ENCODE measurements at places on chromosomes 5 and 9.
A peak's percentile ranks its signal among the peaks of the same experiment; 100 is the strongest.

- DNase-seq = no peak
Observed at GRCh38 chr5:128252196-128252595, 168.6 kb downstream of the SLC12A2 start.

DNA sequence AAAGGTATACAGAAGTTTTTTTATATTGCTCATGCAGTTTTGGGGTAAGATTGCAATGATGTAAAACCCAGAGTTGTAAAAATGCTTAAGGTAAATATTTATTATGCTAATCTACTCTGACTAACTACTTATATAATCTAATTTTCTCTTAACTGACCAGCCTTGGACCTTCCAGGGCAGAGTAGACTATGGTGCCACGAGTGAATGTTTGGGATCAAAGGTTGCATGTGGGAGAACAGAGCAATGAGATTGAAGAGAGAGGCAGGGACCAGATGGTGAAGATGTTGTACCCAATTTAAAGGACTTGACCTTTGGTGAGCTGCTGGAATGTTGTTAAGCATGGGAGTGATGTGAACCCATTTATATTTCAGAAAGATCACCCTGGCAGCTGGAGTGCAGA, 34.8 kb upstream of the PANK3 start:
- no peak for DNase-seq

- DNase-seq = peak; percentile 54
Observed at GRCh38 chr9:131530546-131530919, 530 bp downstream of the UCK1 start.

GRCh38 chr5:113282472-113282871, 152.3 kb downstream of the TSSK1B start:
- no peak for DNase-seq

DNA sequence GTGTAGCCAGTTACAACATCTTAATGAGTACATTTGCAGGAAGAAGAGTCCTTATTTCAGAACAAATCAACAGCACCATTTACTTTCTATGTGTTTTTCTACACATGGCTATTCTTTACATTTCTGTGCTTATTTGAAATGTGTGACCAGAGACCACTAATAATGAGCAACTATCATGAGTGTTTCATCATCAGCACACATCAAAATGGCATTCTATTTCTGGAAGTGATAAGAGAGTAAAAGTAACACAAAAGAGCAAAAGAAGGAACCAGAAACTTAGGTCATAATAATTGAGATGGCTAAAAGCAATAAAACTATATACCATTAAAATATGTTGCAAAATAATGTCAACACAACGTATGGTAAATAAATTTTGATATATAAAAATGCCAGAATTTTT, 159.7 kb downstream of the PBX3 start:
- no peak for DNase-seq

DNA sequence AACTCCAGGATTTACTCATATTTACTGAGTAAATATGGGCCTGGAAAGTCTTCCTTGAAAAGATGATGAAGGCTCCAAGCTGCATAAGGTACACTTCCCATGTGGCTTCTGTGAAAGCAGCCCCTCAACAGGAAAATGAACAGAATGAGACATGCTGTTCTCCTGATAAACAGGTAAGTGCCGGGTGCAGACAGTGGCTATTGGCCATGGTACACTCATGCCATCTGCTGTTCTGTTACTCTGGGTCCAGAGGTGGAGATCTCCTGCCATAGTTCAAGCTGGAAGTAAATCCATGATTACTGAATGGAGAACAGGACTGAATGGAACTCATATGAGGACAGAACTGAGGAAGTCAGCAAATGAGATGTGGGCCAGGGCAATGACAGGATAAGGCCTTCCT, 103.6 kb downstream of the SLIT3 start:
- DNase-seq = no peak

- no peak for DNase-seq
Observed at GRCh38 chr5:121726991-121727390, 124.7 kb upstream of the FTMT start.

- DNase-seq = no peak
Observed at GRCh38 chr5:1840741-1841521, 39.7 kb downstream of the NDUFS6 start.

GRCh38 chr9:4573634-4574389, 83.5 kb downstream of the SLC1A1 start:
- no peak for DNase-seq

DNA sequence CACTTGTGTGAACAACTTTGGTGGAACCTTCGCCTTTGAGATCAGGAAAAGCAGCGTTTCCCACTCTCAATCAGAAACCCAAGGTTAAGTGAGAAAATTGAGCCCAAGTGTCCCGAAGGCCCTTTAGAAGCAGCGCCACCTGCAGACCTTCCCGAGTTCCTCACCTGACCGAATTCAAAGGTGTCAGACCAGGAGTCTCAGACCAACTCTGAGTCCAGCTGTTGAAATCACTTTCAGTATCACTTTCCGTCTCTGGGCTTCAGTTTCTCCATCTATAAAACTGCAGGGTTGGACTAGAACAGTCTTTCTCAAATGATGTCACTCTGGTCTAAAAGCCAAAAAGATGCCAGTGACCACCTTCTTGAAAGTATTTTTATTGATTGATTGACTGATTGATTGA, 31.7 kb upstream of the GRHPR start:
- peak; percentile 89 for DNase-seq

DNA sequence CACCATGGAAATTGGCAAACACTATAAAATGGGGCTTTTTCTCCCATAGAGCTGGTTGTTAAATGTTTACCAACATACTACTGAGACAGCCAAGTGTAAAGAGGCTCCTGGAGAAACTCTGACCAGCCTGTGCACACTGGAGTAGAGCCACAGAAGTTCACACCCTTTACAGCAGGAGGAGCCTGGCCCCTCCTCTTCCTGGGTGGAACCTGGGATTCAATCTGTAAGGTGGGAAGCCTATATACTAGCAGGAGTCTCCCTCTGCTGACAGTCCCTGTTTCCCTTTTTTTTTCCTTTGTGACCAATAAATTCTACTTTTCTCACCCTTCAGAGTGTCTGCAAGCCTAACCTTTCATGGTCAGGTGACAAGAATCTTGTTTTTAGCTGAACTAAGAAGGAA, 10.4 kb upstream of the SLC30A5 start:
- no peak for DNase-seq

DNA sequence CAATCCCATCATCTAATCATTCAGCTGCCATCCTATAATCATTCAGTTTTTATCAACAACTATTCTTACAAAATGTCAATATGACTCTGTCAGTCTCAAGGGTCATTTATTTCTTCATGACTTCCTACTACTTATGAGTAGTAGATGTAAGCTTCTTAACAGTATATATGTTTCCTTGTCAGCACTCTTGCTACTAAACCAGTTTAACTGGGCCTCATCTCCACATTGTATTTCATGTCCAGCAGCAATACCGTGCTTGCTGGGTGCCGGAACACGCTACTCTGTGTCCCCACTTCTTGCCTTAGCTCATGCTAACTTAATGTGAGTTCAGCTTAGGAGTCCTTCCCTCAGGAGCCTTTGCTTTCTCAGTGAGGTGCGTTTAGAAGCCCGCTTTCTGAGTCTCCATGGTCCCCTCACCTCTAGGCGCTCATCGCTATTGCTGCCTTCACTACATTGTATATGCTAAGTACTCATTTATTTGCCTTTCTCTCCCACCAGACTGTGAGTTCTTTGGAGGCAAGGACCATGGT, 32.9 kb downstream of the ELL2 start:
- DNase-seq = no peak

DNA sequence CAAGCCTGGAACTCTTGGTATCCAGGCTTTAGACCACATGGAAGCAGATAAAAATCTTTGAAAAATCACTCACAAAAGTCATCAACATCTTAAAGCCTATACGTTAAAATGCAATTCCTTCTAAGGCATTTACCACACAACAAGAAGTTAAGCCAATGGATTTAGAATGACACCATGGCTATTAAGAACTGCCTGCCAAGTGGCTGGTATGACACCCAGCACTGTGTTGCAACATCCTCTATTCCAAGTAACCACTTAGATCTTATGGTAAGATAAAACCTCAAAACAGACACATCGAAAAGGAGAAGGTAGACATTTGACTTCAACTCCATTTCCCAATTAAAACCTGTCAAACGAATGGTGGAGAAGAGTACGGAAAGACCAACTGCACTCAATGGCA, 344.2 kb upstream of the SLC30A5 start:
- DNase-seq = no peak

- DNase-seq = no peak
Observed at GRCh38 chr5:81901586-81901985, 70.2 kb upstream of the ATG10 start.

DNA sequence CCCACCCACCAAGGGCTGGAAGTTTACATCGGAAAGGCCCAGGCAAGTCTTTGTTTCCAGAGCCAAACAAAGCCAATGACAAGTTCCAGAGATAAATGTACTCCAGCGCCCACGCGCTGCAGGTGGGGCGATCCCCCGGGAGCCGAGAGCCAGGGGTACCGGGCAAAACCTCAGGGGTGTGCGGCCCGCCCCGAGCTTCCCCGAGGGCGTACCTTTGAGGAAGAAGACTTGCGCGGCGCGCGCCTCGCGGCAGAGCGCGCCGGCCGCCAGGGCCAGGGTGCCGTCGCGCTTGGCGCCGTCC, 671 bp downstream of the DUSP1 start:
- DNase-seq = no peak

DNA sequence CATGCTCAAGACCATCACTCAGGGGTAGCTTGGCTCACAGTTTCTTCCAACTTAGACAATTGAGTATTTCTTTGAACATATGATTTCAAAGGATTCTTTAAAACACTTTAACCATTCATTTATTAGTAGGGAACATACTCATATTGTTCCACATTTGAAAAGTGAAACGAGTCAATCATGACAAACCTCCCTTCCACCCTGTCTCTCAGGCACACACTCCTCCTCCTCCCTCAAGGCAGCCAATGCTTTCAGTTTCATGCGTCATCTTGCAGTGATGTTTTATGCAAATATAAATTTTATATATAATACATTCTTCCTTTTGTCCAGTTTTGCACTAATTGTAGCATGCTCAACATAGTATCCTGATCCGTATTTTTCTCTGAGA, 126.0 kb upstream of the BOD1 start:
- peak; percentile 75 for DNase-seq

DNA sequence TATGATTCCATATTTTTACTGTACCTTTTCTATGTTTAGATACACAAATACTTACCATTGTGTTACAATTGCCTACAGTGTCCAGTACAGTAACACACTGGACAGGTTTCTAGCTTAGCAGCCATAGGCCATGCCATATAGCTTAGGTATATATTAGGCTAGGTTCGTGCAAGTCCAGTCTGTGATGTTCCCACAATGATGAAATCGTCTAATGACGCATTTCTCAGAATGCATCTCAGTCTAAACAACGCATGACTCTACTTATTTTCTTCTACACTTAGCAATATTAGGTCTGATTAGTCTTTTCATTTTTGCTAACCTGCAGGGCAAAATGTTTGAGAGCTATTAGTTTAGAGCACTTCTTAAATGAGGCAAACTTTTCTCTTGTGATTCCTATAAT, 22.7 kb downstream of the OR2S2 start:
- no peak for DNase-seq

GRCh38 chr5:172779691-172780341, 8.8 kb upstream of the DUSP1 start:
- DNase-seq = no peak

- DNase-seq = no peak
Observed at GRCh38 chr5:155101697-155102096, 88.1 kb downstream of the KIF4B start.
